Occipital lobe (tissue), 3 donors: ENCODE measurements at places on chromosomes 5 and 9.
A peak's percentile ranks its signal among the peaks of the same experiment; 100 is the strongest.

DNA sequence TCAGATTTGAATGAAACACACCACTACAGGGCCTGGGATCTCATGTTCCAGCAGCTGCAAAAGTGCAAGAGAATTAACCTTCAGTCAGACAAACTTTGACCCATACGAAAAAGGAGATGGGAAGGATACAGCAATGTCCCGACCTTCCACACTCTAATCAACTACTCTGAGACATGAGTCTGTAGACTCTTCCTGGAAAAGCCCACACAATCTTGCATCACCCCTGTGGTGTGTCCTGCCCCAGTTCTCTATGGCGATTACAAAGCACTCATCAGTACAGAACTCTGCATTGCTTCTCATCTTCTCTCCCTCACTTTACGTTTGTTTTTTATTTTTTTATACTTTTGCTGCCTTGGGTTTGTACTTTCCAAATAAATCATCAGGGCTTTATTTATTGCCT, 241.0 kb upstream of the KIF2A start:
- DNase-seq = no peak

DNA sequence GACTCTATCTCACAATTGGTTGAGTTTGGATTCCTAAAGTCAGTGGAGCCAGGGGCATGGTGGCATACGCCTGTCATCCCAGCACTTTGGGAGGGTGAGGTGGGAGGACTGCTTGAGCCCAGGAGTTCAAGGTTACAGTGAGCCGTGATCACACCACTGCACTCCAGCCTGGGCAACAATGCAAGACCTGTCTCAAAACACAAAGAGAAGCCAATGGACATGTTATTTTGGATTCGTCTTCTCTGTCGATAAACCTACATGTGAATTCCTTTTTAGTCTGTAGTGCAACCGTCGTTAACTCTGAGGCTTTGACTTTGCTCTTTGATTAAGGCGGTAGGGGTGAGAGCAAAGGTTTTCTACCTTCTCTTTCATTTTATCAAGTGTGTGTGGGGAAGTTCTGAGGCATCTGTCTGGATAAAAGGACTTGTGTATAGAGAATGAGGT, 142.7 kb downstream of the KDM4C start:
- DNase-seq = no peak

GRCh38 chr5:73434461-73434860, 14.1 kb downstream of the FOXD1 start:
- DNase-seq = no peak

DNA sequence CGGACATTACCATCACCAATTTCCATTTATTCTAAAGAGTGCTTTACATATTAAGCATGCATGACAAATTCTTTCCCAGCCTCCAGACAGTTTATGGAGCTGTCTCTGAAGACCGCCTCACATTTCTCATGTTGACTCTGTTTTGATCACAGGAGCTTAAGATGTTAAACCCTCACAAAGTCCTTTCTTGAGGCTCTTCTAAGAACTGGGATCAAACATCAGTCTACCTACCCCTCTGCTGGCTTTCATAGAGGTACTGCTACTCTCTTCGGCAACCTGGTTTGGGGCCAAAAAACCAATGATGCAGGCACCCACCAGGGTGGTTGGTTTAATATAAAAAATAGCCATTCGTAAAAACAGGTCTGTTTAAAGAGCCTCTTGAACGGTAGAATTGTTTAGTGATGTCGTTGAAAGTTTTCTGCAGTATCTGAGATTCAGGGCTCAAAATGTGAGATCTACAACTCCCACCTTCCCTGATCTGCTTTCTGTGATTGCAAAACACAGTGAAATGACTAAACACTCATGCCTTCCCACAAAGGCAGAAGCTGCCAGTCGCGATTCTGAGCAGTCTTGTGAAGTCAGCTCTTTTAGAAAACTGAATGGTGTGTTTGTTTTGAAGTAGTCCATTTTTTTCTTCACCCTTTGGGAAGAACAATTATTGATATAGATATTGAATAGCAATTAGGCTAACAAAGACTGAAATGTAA, 3.5 kb downstream of the RXFP3 start:
- DNase-seq = no peak

GRCh38 chr5:110108520-110108919, 418.8 kb downstream of the MAN2A1 start:
- no peak for DNase-seq

- DNase-seq = peak; percentile 90
These were observed 11.9 kb downstream of the GLIPR2 start for GRCh38 chr9:36148311-36149051.

DNA sequence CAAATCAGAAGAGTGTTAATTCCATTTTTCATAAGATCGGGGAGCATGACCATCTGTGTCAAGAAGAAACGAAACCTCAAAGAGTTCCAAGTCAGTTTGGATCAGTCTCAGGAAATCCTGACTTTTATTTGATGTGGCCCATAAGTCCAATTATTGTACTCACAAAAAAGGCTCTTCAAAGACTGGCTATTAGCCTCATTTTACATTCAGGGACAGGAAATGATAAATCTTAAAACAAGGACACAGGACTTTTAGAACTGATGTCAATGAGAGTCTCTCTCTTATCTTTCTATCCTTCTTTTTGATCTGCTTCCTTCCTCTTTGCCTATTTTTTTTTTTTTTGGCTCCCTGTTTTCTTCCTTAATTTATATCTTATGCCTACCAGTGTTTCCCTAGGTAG, 43.7 kb upstream of the SHOC1 start:
- no peak for DNase-seq

DNA sequence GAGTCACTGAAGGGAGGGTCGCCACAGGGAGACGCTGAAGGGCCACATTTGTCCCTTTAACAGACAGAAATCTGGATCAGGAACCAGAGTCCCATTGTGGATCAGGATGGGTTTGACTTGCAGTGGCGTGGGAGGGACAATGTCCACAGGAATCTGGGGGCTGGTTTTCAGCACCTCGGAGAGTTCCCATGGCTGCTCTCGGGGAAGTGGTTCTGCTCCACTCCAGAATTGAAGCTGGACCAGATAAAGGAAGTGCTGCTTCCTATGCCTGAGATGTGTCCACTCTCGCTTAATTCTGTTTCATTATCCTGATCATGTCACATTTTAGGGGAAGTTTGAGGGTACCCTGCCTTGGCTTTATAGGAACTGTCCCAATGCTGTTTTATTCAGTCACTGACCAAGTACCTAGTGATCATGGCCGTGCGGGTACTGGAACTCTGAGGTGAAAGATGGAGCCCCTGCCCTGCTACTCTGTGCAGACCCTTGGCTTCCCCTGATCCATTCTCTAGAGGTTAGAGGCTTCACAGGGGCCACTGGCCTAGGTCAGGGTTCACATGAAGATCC, 28.7 kb downstream of the ENHO start:
- DNase-seq = no peak

DNA sequence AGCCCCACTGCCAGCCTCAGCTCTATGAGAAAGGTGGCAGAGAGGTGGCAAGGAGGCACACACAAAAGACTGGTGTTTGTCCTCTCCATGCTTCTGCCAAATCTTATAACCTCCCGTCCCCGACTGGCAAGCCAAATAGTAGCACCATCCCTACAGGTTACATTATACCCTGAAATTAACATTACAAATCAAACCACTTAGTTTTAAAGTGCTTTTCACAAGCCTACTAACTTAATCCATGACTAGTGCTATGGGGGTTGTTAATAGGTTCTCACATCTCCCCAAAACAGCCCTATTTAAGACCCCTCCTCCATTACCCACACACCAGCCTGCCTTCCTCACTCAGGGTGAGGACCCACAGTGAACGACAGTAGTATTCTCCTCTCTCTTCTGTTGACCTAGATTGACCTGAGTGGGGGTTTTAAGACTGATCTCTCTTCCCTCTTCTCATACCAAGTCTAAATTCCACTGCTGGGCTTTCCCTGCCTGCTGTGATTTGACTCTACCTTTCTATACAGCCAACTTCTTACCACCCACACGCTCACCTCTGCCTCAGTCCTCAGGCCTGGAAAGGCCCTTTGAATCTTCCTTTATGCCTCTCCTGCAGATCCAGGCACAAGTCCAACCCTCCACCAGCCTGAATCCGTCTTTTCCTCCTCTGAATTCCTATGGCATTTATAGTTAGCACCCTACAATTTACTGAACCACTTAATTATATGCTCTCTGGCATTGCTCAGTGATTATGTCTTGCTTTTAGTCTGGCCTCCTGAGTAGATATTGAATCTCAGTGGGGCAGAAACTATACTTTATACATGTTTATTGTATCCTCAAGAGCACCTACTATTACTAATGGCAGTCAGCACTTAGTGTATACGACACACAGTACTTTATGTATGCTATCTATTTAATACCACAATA, 116.1 kb downstream of the TMEM174 start:
- DNase-seq = no peak

- no peak for DNase-seq
These were observed 81.9 kb downstream of the DMRTA1 start for GRCh38 chr9:22528485-22528884.

GRCh38 chr5:133612249-133612860, at the start of gene FSTL4:
Gene FSTL4, minus strand, starts transcription at chr5:133612541.
- peak; percentile 39 for DNase-seq

GRCh38 chr9:113393281-113393680, 7.8 kb downstream of the ALAD start:
- DNase-seq = peak; percentile 2

DNA sequence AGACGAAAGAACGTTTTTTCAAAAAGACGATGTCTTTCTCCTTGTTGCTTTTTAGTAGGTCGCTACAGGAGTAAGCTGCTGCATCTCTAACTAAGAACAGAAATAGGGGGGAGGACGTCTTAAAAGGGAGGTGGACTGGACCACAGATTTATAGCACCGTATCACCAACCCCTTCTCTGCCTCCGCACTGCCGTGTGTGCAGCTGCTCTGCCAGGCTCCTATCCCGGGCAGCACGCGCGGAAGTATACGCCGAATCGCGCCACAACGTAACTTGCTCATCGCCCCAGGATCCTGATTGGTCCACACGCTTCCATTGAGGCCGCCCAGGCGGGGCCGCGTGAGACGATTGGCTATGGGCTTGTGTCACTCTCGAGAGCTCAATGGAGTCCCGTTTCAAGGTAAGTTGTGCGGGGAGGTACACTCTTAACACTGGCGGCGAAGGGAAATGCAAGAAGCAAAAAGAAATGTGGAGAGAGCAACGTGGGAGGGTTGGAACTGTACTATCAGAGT, at the start of gene ELAVL2:
ELAVL2 (minus strand) TSS at position 121 of the 510 bp plus-strand sequence. CDS start 64,006 bp downstream, outside the sequence.
- peak; percentile 95 for DNase-seq

DNA sequence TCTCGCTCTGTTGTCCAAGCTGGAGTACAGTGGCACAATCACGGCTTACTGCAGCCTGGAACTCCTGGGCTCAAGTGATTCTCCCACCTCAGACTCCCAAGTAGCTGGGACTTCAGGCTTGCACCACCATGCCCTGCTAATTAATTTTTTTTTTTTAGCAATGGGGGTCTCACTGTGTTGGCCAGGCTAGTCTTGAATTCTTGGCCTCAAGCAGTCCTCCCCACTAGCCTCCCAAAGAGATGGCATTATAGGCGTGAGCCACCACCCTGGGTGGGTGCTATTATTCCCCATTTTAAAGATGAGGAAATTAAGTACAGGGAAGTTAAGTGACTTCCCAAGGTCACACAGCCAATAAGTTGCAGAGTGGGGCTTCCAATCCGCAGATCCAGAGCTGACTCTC, 1.7 kb downstream of the NNT start:
- DNase-seq = no peak

- no peak for DNase-seq
These were observed 18.9 kb upstream of the VLDLR start for GRCh38 chr9:2602704-2603116.

DNA sequence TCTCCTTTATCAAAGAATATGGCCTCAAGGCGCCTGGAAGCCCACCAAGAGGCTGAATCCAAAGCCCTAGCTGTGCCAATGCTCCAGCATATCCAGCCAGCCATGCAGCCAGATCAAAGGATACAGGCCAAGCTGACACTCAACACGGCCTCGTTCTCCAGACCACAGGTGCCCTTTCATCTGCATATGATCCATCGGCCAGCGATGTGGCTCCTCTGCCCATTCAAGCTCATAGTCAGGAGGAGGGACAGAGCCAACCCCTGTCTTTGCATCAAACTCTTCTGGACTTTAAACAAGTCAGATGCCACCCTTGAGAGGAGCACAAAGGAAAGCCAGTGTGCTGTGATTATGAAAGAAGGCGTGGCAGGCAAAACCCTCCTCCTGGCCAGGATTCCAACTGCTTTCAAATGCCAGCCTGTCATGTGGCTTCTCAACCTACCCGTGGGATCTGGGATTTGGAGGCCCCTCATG, 42.5 kb downstream of the ADAM19 start:
- DNase-seq = no peak

DNA sequence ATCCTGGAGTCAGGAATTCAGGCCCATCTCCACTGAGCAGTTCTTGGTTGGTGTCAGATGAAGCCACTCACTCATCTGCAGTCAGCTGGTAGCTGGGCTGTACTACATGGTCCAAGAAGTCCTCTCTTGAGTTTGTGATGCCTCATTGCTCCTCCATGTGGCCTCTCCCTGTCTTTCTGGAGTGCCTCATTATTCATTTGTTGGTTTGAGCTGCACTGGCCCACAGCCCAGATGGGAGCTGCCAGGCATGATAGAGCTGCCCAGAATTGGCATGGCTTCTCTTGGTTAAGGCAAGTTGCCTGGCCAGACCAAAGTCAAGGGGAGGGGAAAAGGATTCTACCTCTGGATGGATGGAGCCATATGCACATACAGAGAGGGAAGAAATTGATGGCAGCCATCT, 8.0 kb downstream of the PTCD2 start:
- DNase-seq = peak; percentile 69

DNA sequence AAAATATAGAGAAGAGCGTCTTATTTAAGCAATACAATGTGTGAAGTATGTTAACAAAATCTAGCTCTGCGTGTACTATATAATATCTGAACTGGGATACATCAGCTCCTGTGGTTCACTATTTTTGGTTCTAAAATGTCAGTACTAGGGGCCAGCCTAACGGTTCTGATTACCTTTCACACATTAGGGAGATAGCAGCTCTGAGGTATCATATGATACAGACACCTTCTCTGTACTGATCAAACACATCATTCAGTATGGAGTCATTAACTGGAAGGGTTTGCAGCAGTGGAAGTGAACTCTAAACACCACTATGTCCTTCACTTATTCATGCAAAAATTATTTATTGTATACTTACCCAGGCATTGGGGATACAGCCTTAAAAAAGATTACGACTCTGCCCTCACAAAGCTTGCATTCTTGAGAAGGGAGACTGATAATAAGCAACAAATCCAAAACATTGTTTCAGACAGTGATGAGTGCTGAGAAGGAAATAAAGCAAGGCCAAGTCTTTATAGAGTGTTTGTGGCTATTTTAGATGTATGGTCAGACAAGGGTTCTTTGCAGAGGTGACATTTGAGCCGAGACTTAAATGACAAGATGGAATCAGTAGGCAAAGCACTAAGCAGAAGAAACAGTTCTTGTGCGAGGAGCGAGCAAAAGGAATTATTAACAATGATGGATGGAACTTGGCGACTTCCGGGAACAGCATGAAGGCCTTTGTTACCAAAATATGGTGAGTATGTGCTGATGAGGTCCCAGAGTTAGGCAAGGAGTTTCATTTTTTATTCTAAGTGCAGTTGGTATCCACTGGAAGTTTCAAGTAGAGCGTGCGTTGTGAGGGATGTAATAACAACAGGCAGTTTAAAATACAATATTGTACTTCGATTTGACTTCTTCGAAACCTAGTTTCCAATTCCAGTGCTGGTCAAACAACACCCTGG, 1.8 kb upstream of the LNPEP start:
- no peak for DNase-seq

GRCh38 chr9:130379649-130379970, 65.2 kb upstream of the ASS1 start:
- no peak for DNase-seq
